Stimulated activated CD8-positive, alpha-beta memory T cell treated with anti-CD3 and anti-CD28 coated beads, Interleukin-15, amount 100 ng/mL, for 1 hour (primary cell): ENCODE measurements at places on chromosomes 1 and 21.

GRCh38 chr1:116498789-116499628 lies 71.8 kb downstream of the CD58 start:
- DNase-seq, result no peak

DNA sequence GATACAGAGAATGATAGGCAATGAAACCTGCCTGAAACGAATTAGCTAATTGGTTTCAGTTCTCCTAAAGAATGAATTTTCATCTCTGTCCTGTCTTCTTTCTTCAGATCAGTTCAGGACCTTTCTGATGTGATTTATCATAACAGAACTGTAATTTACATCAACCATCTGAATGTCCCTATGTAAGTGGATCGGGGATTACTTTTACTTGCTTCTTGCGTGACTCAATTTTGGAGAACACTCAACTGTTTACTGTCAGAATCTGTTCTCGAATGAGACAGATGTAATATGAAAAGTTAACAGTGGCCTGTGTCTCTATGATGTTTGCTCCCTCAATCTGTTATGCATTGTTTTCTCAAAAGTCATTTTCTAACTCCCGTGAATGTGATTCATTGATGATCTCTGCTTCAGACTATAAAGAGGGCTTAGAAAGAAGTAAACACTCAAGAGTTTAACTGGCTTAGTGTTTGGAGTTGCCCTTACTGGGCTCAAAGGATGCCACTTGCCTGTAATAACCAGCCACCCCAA lies 111.0 kb downstream of the GABPA start:
- DNase-seq, result no peak

- DNase-seq, result peak; percentile 23
Observed at GRCh38 chr1:156910309-156910782, 10.1 kb upstream of the LRRC71 start.

DNA sequence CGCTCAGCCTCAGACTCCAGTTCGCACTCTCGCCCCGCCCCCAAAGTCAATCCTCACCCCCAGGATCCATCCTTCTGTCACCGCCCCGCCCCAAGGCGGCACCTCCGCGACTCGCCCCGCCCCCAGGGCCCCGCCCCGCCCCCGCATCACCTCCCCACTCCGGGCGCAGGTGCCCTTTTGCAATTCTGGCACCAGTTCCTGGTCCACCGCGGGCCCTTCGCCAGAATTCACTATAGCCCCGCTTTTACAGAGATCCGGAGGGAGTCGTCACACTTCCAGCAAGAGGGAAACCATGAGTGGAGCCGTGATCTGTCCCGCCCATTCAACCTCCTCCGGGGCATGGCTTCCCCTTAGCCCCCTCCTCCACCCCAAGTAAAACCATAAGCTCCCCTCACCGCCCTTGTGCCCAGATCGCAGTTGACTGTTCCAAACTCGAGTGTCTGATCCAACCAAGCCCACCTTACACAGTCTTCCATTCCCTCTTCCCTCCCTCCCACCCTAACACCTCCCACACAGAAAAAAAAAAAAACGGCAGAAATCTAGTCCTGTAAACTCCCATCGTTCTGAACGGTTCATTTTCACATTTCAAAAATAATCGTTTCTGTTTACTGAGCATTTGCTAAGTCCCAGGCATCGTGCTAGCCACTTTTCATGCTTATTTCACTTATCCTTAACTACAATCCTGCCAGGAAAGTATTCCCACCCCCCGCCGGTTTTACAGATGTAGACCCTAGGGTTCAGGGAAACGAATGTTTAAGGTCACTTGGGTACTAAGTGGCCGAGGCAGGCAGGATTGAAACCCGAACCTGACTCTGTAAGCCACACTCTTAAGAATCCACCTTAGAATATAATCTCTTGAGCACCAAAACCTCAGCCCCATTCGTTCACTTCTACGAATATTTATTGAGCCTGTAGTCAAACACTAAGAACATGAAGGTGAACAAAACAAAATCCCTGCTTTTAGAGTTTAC lies 1.3 kb upstream of the DNAJC16 start:
- DNase-seq, result no peak

- DNase-seq, result no peak
Observed at GRCh38 chr1:184755226-184756065, 788 bp upstream of the EDEM3 start.

DNA sequence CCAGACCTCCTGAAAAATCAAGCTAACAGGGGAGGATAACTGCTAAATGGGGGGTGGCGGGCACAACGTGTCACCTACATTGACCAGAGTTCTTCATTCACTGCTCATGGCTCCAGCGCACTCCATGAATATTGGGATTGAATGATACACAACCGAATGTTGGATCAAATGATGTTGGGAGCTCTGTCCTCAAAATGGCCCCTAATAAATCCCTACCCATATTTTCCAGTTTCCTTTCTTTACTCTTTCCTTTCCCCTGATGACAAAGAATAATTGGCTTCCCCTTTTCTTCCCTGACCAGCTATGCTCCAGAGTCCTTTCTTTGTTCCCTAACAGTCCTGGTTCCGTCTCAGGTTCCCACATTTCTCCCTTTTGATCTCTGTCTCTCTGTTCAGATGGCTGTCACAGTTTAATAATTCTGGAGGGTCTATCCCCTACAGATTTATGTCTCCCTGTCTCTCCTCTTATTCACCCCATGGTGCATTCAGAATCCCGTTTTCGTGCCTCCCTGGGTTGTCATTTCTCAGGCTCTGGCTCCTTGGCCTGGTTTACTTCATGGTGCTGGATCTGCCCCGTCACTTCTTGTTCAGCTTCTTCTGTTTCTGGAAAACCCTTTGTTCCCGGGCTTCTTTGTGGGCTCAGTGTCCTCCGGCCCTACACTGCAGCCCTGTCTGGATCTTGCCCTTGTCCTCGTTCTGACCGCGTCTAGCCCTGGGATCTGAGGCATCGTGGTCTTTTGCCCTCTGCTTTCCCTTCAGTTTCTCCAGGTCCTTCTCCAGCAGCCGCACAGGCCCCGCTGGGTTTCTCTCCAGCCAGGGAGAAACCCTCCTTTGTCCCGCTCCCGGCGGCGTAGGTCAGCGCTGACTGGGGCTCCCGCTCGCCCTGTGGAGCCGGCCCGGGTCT lies 78.3 kb downstream of the NDUFS5 start:
- DNase-seq, result no peak

DNA sequence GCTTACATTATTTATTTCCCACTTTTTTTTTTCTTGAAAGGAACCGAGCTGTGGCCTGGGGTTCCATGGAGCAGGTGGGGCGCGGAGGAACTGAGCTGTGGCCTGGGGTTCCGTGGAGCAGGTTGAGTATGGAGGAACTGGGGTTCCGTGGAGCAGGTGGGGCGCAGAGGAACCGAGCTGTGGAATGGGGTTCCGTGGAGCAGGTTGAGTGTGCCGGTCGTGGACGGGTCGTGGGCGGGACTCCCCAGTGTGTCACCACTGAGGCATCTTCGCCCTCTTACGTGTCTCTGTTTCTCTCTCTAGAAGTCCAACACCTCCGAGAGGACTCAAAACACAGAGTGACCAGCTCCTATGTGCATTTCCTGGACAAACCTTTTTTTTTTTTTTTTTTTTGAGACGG lies 1.2 kb upstream of the SCNN1D start:
- no peak for DNase-seq
